ENCODE measurements at places on chromosomes 4 and X. TPM values are rescaled to one million over a fixed set of nuclear protein-coding genes. Genes with fewer than 3 reads are reported as not detected.

The TSPAN7 gene
- total RNA-seq: 7.2 TPM

The SMIM31 gene
- total RNA-seq: not detected

DNA sequence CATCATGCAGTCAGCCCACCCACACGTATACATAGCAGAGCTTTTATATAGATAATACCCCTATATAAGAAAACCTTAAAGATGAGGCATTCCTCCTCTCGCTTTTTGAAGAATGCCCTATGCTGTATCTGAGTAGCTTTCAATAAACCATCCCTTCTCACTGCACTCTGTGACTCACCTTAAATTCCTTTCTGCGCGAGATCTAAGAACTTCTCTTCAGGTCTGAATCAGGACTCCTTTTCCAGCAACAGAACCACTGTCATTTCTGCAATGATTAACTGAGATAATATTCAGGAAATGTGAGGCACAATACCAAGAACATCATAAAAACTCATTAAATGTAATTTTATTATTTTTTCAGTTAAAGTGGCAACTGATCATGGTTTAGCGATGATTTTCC, 76.4 kb upstream of the DCLK2 start:
- no peak for DNase-seq

DNA sequence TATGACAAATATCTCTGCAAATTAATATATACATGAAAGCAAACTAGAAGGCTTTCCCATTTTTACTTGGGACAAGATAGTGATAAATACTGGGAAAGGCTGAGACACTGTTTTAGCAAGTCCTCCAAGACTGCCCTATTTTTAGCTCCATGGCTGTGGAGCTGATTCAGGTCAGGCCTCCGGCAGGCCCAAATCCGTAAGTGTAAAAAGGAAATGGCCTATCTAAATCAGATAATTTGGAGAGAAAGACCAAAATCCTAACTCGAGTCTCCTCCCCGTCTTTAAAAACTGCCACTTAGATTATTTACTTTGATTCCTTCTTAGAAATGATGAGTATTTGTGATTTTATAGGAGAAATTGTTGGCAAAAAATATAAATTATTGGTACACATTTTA, 2.9 kb downstream of the OTUD4 start:
- no peak for DNase-seq

- no peak for DNase-seq
Observed at GRCh38 chr4:25474690-25475089, 97.6 kb downstream of the ANAPC4 start.

GRCh38 chr4:156959298-156959702, 12.3 kb downstream of the PDGFC start:
- DNase-seq: no peak
